ENCODE measurements at places on chromosomes 11 and 22.
A peak's percentile ranks its signal among the peaks of the same experiment; 100 is the strongest.

GRCh38 chr11:78961937-78962701 lies 387.5 kb upstream of the NARS2 start:
- DNase-seq = no peak

DNA sequence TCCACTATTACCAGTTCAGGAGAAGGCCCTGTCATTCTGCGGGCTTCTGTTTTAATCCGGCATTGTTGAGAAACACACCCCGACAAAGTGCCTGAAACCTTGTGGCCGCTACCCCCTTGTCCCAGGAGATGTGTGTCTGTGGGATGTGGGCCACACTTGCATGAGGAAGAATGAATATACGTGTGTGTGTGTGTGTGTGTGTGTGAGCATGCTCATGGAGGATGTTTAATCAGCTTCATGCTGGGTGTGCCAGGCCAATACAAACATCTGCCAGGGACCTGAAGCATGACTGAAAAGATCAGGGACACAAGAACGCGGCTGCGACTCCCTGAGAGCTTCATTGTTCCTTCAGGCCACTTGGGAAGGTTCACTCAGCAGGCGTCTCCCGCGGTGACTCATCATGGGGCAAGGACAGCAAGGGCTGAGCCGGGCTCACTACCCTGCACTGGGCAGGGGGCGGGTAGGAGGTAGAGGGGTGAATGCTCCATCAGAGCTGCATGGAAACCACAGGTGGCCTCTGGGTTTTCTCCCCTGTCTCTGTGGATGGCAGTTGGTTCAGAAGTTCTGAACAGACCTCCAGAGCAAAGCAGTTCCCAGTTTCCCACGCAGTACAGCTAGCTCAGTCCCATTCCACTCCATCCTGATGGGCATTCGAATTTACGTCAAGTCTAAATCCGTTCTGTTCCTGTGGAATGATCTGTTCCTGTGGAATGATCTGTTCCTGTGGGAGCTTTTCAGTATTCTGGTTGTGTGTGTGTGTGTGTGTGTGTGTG lies 7.0 kb upstream of the MALAT1 start:
- no peak for DNase-seq

GRCh38 chr11:11836676-11837231 lies 5.0 kb upstream of the USP47 start:
- no peak for DNase-seq

GRCh38 chr11:72227316-72228228 lies 3.0 kb downstream of the INPPL1 start:
- no peak for DNase-seq

GRCh38 chr11:69535908-69536307 lies 54.4 kb downstream of the LINC01488 start:
- DNase-seq = no peak

DNA sequence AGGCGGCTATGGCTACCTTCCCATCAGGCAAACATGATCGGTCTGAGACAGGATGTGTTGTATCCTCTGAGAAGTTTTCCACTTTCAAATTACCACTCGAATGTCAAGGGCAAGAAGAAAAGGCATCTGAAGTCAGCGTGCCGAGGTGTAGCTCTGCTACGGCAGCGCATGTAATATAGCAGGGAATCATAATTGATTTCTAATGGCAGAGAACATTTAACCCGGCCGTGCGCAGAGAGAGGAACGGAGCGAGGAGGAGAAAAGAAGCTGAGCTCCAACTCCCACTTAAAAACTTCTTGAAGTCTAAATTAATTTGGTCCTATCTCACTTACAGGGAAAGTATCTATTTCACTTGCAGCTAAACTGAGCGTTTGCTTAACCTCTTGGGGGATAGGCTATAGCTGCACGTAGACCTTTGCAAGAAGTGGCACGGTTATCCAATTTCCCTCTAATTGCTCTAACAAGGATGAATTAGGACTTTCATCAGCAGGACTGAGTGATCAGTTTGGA lies 137.3 kb upstream of the KIRREL3 start:
- DNase-seq = no peak

GRCh38 chr11:116643521-116643920 lies 129.3 kb downstream of the BUD13 start:
- DNase-seq = no peak

DNA sequence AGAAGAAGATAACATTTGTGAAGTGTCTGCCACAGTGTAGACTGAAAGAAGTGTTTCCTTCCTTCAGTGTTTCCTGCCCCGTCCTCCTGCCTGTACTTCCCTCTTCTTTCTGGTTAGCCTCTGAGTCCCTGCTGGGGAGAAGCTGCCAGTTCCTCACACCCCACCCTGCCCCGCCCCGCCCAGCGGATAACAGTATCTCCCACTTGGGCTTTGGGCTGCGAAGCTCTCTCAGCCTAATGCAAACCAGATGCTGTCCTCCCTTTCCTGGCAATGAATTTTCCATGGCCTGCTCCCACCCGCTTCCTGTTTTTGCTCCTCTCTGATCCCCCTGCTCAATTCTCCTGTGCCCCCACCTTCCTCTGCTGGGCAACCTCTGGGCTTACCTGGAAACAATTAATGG lies 5.2 kb upstream of the RAB3IL1 start:
- no peak for DNase-seq

- no peak for DNase-seq
These were observed 34.8 kb upstream of the SLC22A12 start for GRCh38 chr11:64556044-64556720.

GRCh38 chr11:57230791-57231538 lies 6.1 kb downstream of the APLNR start:
- no peak for DNase-seq

DNA sequence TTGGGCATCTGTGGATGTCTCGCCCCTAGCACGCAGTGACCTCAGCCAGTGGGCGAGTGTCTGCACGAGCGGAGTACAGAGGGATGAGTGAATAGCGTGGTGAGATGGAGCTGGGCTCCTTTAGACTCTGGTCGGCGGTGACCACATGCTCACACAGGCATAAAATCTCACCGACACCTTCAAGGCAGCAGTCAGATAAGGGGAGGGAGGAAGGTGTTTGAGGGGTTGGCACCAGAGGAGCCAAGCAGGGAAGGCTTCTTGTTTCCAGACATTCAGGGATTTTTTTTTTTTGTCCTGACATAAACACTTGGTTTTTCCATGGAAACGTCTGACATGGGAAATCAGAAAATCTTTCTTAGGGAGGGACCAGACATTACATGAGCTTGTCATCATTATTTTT lies 35.8 kb downstream of the GRIK4 start:
- no peak for DNase-seq

DNA sequence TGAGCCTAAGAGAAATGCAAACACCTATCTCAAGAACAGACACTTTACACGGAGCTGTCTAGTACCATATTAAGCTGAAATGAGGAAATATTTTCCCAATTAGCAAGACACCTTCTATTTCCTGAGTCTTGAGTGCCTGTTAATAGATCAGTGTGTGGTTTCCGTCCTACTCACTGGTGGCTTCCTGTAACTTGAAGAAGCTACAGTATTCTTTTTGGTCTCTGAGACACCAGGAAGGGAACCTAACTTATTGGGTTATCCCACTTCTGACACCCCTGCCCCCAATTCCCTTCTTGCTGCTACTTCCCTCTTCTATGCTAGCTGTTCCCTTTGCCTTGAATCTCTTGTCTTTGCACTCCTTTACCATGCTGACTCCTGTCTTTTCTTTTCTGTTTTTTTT lies 92.7 kb downstream of the FDX1 start:
- no peak for DNase-seq

DNA sequence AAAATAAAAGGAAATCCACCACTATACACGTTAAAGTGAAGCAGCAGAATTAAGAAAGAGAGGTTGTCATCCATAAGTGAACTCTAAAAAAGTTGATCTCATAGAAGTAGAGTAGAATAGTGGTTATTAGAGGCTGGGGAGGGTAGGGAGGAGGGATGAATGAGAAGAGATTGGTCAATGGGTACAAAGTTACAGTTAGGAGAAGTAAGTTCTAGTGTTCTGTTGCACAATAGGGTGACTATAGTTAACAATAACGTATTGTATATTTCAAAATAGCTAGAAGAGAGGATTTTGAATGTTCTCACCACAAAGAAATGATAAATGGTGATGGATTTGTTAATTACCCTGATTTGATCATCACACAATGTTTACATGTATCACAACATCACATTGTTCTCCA lies 72.0 kb downstream of the CD82 start:
- DNase-seq = no peak

DNA sequence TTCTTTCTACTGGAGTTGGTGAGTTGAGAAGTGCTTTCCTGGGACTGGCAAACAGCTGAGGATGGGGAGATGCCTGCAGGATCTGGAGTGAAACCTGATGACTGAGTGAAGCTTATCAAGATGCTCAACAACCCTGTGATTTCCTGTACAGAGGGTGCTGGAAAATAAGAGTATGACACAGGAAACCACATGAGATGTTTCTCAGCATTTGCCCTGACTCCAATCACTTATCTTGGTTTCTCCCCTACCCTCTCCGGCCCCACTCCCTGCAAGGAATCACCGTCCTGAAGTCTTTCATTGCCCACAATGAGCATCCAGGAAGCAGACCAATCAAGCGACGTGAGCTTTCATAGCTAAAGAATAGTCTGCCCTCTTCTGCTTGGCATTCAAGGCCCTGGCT lies at the start of gene MRGPRX2:
Gene MRGPRX2, minus strand, starts transcription at position 89 of the 400 bp plus-strand sequence. CDS start 4,315 bp downstream, outside the sequence.
- no peak for DNase-seq

GRCh38 chr11:95429376-95429907 lies 198.4 kb upstream of the SESN3 start:
- DNase-seq = no peak

DNA sequence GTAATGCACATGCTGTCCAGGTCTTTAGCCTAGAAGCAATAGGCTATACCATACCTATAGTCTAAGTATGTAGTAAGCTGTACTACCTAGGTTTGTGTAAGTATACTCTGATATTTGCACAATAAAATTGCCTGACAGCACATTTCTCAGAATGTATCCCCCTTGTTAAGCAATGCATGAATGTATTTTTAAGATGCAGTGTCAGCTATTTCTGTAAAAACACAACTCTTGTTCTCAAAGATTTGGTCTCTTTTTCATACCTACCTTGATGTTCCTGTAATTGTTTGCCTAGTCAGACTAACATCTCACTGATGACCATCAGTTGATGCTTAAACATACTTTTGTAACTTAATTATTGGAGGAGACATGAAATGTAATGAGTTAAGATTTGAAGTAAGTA lies 619.9 kb downstream of the CNTN5 start:
- no peak for DNase-seq

DNA sequence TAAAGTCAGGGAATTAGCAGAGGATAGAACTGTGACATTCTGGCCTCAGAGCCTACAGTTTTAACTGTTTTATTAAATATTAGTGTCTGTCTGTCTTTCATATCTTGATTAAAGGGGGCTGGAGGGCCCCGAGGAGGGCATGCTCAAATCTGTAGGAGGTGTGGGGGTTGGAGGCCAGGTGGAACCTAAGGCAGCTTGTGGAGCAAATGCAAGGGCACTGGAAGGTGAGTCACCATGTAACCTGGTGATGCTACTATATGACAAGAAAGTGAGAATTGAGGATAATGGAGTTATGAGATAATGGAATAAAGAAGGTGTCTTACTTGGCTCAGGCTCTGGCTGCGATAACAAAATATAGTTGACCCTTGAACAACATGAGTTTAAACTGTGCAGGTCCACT lies 27.3 kb upstream of the TMEM86A start:
- DNase-seq = no peak

- DNase-seq = no peak
These were observed 104.7 kb upstream of the SPON1 start for GRCh38 chr11:13857828-13858227.

DNA sequence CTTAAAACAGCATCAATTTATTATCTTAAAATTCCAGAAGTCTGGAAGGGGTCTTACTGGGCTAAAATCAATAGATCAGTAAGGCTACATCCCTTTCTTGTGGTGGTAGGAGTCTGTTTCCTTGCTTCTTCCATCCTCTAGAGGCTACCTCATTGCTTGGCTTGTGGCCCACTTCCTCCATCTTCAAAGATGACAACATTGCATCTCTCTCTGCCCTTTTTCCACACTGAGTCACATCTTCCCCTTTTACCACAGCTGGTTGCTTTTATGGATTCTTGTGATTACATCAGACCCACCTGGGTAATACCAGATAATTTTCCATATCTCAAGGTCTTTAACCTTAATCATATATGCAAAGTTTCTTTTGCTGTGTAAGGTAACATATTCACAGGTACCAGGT lies 60.9 kb downstream of the GRIA4 start:
- no peak for DNase-seq

DNA sequence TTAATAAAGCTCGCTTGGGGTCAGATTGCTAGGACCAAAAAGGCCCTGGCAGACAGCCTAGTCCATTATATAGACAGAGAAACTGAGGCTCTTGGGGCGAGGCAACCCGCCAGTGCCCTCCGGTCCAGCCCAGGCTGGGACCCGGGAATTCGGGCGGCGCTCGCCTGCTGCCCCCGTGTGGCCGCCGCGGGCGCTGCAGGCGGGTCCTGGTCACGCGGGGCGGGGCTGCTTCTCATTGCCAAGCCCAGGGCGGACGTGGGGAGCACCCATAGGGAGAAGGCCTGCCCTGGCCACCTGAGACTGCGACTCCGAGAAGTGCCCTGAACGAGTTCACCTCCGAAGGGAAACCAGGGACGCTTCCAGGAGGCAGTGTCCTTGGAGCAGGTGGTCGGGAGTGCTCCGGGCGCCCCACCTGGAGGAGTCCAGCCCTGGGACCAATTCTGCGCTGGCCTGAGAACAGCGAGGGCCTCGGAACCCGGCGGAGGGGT lies 36.0 kb upstream of the CSNK1E start:
- peak; percentile 33 for DNase-seq

- no peak for DNase-seq
These were observed 757 bp downstream of the RNASEH2C start for GRCh38 chr11:65719871-65720210.

GRCh38 chr11:76600124-76600655 lies 70.4 kb downstream of the LRRC32 start:
- DNase-seq = no peak

- no peak for DNase-seq
These were observed 499.0 kb upstream of the CCDC179 start for GRCh38 chr11:23359297-23359696.

GRCh38 chr11:46421257-46421880 lies 29.8 kb upstream of the CHRM4 start:
- DNase-seq = no peak

DNA sequence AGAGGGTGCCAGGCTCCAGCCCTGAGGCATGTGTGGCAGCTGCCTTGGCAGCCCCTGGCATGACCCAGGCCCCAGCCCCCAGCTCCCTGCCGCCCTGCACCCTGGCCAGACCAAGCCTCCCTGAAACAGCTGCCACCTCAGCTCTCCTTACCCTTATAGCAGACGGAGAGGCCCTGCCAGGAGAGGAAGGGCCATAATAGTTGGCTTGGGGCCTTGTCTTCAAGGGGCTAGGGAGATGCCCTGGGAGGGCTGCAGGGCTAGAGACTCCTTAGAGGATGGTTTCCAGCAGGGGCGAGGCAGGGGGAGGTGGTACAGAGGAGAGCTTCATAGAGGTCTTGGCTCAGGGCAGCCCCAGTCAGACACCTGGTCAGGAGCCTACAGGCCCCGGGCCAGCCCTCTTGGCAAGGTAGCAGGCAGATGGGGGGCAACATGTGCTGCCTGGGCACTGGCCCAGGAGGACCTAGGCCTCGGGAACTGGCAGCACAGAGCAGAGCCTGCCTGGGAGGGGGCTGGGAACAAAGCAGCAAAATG lies 13.0 kb downstream of the SMTN start:
- DNase-seq = no peak

DNA sequence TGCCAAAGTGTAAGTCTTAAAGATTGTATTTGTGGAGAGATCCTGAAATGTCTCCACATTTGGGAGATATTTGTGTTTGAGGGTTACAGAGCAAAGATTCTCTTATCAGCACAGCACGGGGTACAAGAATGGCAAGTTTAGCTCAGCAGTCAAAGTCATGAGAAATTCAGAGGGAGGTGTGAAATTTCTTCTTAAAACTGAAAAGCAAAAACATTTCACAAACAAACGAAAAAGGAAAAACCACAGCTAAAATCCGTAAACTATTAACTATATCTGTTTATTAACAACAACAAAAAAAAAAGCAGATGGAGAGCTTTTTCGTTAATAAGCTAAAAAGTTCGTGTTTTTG lies 40.9 kb upstream of the ETS1 start:
- no peak for DNase-seq
